ENCODE measurements at places on chromosomes 6 and 20.
A peak's percentile ranks its signal among the peaks of the same experiment; 100 is the strongest.

DNA sequence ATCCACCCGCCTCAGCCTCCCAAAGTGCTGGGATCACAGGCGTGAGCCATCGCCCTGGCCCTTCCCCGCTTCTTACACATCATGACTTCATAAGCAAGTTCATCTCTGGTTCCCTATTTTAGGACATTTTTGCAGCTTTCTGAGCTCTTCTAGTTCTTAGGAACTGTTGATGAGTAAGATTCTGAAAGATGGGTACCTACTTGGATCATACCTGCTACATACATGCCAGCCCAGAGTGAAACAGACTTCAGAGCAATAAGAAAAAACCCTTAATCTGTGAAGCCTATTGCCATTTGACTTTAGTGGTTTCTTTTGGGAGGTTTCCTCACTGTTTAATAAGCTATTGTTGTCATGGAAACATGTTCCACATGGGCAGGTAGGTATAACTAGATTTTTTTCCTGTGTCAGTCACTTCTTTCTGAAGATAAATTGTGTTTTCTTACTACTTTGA is 27.9 kb upstream of the TMEM217 start:
- peak; percentile 30 for DNase-seq

GRCh38 chr6:129795261-129795660 is 65.9 kb downstream of the TMEM244 start:
- DNase-seq: no peak

DNA sequence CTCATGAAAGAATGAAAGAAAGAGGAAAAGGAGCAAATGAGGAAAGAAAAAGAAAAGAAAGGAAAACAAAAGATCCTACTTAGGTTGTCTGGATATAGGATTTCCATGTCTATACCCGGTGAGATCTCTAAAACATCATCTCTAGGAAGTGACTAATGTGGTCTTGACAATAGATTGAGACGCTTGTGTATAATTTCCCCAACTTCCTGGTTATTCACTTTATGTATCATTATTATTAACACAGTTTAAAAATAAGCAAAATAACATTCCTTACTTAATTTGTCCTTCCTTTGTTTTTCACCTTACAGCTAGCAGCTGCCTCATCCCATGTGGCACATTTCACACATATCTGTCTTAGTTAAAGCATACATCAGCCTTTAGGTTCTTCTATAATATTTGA is 27.0 kb downstream of the LAMA4 start:
- DNase-seq: no peak

- no peak for DNase-seq
Observed at GRCh38 chr20:6636209-6637159, 131.0 kb upstream of the BMP2 start.

DNA sequence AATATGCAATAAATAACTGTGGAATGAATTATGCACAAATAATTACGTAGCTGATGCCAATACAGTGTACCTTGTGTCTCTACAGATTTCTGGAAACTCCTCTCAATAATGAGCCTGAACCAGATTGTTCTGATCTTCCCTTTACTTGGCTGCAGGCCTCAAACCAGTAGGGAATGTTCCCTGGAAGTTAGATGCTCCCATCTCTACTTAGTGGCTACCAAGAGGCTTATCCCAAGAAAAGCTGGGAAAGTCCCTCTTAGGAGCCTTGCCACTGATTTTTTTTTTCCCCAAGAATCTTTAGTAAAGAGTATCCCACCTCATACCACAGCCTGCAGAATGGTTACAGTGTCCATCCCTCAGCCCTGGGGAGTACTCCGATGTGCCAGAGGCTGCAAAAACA is 702.1 kb downstream of the RFPL4B start:
- DNase-seq: no peak

GRCh38 chr20:61608275-61609085 is 356.4 kb downstream of the CDH4 start:
- DNase-seq: peak; percentile 3

- DNase-seq: no peak
Observed at GRCh38 chr6:25312034-25312620, 33.0 kb downstream of the CARMIL1 start.

DNA sequence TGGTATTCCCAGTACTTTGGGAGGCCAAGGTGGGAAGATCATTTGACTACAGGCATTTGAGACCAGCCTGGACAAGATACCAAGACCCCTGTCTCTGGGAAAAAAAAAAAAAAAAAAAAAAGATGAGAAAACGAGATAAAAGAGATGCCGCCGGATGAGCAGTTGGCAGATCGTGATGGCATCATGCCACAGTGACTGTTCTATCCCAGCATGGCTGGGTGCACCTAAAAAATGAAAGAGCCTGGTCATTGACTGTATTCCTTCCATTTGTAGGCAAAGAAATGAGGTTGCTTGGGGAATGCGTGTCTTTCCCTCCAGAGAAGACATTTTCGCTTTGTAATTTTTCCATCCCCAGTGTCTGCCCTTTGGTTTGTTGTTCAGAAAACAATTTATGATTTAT is 12.9 kb downstream of the AKAP12 start:
- DNase-seq: no peak

- DNase-seq: no peak
Observed at GRCh38 chr6:151610326-151610725, 116.5 kb downstream of the CCDC170 start.

GRCh38 chr6:30207619-30208295 is 5.4 kb downstream of the TRIM26 start:
- no peak for DNase-seq

DNA sequence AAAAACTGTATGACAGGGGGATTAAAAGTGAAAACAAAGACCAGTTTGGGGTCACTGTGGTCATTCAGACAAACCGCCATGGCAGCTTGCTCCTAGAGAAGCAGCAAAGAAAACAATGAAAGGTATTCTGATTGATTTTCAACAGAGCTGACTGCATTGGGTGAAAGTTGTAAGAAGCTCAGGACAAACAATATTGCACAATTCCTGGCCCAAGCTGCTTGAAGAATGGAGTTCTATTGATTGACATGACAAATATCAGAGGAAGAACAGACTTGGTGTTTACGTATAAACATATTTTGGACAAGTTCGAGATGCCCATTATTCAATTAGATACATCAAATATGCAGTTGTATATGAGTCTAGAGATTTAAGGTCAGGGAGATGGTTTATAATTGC is 62.0 kb downstream of the TRIM38 start:
- DNase-seq: no peak

- DNase-seq: no peak
Observed at GRCh38 chr6:159887146-159887545, 3.6 kb upstream of the MAS1 start.

DNA sequence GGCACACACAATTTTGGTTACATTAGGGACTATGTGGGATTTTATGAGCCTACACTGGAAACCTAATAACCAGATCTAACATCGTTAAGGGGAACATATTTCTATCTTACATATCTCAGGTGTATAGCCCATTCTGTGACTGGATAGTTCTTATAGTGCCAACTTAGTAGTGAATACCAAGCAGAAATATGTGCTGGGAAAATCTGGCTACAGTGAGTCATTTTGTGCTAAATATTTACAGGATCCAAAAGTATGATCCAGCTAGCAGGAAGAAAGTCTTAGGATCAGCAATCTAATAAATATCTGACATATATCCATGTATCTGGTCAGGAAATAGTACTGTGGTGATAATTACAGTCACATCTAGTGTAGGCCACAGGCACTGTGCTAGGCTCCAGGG is 94.6 kb upstream of the INSM1 start:
- no peak for DNase-seq
